Stimulated activated CD4-positive, alpha-beta T cell treated with anti-CD3 and anti-CD28 coated beads, Interleukin-1b, Interleukin-23, amount 100 ng/mL, for 1 hour (primary cell): ENCODE measurements at places on chromosomes 13 and 19.

DNA sequence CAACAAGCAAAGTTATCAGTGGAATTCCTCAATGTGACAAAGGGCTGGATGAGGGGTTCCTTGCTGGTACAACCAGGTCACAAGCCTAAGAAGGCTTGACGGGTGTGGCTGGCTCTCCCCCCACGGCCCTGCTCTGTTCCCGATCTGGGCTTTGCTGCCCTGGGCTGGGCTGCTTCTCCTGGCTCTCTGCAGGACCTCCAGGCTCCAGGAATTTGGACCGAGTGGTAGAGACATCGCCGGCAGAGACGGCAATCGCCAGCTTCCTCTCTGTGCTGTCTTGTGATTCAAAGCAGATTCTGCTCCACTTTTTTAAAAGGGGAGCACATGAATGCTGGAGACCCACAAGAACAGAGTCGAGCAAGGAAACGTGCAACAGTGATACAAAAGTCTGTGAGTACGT lies at the start of gene SERPINE3:
SERPINE3 (plus strand) TSS at position 338 of the 400 bp plus-strand sequence. CDS start 1,401 bp downstream, outside the sequence.
- DNase-seq = no peak

GRCh38 chr13:57874530-57874929 lies 243.0 kb downstream of the PCDH17 start:
- DNase-seq = no peak

- DNase-seq = no peak
Observed at GRCh38 chr19:46766569-46767317, 20.5 kb upstream of the STRN4 start.

DNA sequence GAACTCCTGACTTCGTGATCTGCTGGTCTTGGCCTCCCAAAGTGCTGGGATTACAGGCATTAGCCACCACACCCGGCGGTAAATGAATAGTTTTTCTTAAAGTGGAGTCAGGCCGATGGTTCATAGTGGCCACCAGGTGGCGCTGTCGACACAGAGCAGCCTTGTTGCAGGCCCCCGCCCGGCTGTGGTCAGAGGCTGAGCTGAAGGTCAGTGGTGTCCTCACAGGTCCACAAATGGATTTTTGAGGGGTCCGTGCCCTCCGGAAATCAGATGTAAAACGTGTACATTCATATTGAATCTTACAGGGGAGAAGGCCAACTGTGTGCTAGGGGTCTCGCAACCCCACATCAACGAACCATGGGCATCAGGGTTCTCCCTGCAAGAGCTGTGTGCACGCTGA lies 13.4 kb upstream of the WDR18 start:
- no peak for DNase-seq
